Naive thymus-derived CD4-positive, alpha-beta T cell (primary cell): ENCODE measurements at places on chromosomes 6 and 20. TPM values are rescaled to one million over a fixed set of nuclear protein-coding genes. Genes with fewer than 3 reads are reported as not detected.

DNA sequence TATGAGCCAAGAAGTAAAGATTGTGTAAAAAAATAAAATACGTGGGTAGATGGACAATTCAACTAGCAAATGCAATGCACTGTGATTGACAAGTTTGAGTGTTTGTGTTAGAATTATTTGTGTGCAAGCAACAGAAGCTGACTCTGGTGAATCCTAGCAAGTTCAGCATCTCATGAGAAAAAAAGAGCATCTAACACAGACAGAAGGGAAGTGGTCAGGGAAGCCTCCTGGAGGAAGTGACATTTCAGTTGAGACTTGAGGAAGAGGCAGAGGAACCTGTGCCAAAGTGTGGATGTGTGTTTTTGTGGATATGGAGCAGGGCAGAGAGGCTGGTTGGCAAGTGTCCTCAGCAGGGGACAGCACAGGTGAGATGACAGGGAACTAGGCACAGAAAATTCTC lies 248.7 kb downstream of the ZNF217 start:
- no peak for DNase-seq

DNA sequence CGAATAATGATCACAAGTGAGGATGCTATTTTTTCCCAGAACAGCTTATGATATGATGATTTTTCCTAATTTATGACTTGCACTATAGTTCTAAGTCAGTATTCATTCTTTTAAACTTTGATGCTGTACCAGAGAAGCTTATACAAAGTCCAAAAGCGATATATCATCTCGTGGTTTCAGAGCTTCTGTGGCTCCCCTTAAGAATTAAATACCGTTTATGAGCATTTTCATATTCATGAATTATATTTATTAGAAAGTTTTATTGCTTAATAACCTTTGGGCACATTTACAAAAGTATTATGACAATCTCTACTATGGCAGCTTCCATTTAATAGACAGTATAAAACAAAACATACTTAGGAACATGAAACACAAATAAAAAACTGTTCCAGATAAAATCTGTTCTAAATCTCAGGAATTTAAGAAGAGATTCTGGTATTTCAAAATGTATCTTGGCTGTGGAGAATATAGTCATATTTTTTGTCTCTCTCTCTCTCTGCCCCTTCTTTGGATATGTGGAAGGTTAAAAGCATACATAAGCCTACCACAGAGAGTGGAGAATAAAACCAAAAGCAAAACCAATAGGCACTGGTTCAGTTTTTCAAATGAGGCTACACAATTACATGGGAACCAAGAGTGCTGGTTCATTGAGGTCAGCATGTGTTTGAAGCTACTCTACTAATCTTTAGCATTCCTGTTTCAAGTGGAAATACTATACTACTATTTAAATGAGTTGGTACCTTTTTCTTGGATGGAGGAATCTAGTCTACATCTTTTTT lies 884.5 kb upstream of the GJE1 start:
- DNase-seq, result no peak

The GSTA2 gene
- not detected for total RNA-seq

The PRR18 gene
- not detected in 2 replicates for total RNA-seq

The MEI4 gene
- total RNA-seq, result 0.08 TPM
